Fibroblast of skin of back (primary cell): ENCODE measurements at places on chromosomes 16 and 17.

DNA sequence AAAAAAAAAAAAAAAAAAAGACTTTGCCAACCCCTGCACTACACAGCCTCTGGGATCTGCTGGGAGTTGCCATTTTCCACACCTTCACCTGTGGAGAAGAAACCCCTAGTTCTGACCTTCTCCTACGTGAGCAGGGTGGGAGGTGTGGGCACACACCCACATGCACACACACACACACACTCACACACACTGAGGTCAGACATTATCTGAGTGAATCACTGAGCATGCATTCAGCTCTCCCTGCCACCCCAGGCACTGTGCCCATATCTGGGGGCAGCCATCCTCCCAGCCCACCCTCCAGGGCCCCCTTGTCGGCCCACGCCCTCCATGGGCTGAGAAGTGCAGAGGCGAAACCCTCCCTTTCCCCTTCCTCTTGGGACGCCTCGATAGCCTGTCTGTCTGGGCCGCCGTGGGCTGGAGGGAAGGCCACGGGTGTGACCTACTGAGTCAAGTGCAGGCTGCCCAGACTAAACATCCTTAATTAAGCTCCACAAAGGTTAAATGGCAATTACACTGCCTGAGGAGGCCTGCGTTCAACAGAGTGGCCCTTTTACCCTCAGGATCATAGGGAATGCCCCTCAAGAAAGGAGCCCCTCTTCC lies 143.8 kb downstream of the C16orf95 start:
- DNase-seq = peak; percentile 22

DNA sequence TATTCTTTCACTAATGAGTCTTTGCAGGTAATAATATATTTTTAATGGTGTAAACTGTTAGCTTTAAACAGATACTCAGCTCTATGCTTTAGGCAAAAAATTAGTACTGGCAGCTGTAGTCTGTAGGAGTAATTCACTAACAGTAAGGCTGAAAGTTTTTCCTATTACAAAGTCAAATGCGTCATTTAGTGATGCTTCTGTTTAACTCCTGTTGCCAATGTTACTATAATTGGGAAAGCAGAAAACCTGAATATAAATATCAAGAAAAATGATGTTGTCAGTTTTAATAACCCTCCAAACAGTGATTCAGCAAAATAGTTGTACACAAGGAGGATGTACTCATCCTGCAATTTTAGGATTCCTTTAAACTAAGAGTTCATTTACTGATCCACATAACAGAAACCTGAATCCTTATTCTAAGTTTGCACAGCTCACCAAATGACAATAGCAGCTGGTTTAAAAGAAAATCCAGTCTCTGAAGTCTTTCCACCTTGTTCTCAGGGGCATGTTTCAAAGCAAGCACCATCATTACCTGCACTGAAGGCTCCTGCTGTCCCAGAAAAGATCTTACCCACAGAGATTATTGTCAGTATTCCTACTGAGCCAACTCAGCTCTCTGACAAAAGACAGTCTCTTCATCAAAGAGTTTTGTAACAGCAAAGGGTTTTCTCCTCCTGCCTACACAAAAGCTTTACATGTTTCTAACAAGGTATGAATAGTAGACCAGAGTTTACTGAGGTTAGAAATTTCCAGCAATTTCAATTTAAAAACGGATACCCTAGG lies 4.2 kb downstream of the CDR2 start:
- DNase-seq = peak; percentile 43

DNA sequence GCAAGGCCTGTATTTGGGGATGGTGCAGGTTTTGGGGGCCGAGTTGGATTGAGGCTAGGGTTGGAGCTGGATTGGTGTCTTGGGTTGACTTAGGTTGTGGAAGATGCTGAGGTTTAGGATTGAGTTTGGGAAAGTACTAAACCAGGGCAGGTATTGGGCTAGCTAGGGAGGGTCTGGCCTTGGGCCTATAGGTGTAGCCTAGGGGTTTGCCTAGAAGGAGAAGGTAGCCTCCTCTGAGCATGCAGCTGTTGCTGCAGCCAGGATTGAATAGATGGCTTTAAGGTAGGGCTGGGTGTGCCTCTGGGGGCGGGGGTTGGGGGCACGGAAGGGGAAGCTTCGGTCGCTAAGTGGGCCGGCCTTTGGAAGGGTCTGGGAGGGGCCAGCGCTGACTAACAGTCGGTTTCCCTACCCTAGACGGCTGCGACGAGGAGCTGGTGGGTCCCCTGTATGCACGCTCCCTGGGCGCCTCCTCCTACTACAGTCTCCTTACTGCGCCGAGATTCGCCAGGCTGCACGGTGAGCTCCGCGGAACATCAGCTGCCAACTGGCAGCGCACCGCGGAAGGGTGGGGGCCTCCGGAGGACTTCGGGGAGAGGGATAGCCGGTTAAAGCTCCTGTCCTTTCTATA lies 1.2 kb downstream of the CNTNAP1 start:
- DNase-seq = no peak

DNA sequence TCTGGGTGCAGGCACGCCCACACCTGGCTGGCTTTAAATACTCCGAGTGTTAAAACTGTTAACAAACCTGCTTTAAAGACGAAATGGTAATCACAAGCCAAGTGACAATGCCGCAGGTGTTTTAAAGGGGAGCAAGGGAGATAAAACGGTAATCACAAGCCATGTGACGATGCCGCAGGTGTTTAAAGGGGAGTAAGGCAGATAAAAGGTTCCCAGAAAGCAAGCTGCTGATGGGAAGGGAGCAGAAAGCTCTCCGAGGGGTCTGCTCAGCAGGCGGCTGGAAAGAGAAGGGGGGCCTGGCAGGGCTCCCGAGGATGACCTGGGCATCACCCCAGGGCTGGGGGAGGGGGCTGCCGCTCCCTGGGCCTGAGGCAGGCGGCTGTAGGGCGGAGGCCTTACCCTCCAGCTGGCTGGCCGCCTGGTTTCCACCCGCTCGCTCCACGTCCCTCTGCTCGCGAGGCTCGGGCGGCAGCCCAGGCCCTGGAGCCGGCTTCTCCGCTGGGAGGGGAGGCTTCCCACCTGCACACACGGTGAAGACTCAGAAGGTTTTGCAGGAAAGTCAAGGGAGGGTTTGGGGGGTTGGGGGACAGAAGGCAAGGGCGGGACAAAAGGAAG lies 12.1 kb downstream of the NDUFAF8 start:
- DNase-seq = no peak

- DNase-seq = peak; percentile 58
Observed at GRCh38 chr16:87976665-87977064, 25.4 kb downstream of the BANP start.

GRCh38 chr16:4089251-4089810 lies 26.9 kb downstream of the ADCY9 start:
- DNase-seq = no peak

- DNase-seq = no peak
Observed at GRCh38 chr17:56131431-56131830, 21.8 kb upstream of the ANKFN1 start.

GRCh38 chr16:49959552-49960277 lies 65.3 kb upstream of the CNEP1R1 start:
- no peak for DNase-seq

DNA sequence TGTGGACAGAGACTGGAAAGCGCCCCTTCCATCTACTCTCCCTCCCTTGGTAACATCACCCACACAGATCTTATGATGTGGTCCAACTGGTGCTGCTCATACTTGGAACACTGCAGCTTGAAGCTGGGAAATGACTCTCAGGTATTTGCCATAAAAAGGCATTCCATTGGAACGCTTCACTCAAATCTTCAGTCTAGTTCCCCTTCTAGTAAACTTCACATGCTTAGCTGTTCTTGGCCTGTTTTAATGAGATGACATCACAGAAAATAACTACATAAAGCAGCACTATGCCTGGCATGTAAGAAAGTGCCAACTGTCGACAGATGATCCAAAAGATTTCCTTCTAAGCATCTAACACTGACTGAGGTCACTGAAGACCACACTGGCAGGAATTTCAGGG lies 9.3 kb downstream of the ZNF263 start:
- DNase-seq = no peak

DNA sequence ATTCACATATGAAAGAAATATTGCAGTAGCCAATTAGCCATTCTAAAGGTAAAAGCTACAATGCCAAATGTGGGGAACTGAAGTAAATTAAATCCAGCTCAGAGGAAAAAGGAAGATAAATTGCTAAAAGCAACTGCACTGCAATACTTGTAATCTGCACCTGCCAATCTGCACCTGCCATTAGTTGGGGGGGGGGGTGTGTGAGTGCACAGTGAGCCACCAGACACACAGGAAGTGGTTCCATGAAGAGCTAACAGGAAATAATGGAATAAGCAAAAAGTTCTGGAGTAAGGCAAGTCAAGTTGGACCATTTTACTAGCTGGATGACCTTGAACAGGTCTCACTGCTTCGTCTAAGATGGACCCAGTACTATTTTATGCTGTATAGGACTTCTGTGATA lies 191.8 kb downstream of the PARN start:
- DNase-seq = no peak

DNA sequence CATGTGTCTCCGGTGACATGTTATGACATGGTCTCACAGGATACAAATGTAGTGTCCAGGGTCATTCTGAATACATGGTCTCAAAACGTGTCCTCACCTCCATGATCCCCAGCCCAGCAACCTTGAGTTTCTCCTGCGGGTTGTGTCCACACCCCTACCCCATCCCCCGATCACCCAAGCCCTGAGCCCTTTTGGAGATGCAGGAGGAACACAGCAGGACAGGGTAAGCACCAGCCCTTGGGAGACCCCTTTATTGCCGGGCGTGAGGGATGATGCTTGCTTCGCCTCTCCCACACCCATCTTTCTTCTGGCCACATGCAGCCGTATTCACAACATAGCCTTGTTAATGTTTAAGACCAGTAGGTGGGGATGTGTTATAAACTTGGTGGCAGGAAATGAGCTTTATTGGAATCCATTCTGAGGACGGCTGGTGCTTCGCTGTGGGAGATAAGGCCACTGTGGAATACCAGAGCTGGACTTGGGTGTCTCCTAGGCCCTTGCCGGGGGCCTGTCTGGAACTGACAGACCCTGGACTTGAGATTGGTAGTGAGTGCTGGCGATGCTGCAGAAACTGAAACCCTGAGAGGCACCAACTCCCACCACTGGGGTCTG lies 5.5 kb downstream of the TMEM132E start:
- DNase-seq = peak; percentile 0

GRCh38 chr17:5763595-5764306 lies 179.4 kb upstream of the NLRP1 start:
- DNase-seq = no peak

- no peak for DNase-seq
Observed at GRCh38 chr17:82054351-82055022, 2.8 kb downstream of the GPS1 start.

- DNase-seq = peak; percentile 100
Observed at GRCh38 chr17:31596382-31597323, 205.2 kb downstream of the RAB11FIP4 start.

DNA sequence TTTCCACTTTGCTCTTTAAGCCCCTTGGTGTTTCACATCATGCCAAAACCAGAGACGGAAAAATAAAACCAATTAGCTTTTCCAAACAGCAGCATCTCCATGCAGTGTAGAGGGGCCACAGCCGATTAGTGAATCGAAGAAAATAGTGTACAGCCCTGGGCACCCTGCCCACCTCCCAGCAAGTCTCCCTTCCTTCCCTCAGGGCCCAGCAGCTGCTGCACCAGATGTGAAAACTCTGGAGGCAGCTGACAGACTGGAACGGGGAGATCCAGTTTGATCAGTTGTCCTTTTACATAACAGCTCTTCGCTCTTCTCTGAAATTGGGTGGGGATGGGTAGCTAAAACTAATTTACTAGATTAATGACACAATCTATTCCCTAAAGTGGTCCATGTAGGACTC lies 19.3 kb downstream of the TMEM11 start:
- DNase-seq = no peak

GRCh38 chr16:10981697-10982216 lies 37.4 kb downstream of the CLEC16A start:
- DNase-seq = peak; percentile 9

DNA sequence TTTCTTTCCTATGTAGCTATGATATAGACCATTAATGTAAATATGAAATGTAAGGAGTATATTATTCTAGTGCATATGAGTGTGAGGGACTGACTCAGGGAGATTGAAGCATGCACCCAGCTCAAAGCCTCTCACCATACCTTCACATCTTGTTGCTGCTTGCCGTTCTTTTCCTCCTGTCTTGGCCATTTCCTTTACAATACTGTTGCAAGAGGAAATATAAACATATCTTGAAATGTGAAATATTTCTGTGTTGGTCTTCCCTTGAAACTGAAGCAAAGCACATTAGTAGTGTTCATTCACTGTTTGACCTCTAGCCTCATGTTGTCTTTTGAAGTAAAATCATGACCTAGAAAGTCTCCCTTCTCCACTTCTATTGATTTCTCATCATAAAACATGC lies 46.6 kb downstream of the PHKB start:
- DNase-seq = peak; percentile 12

GRCh38 chr17:76562734-76563148 lies 22.9 kb downstream of the PRCD start:
- peak; percentile 38 for DNase-seq

DNA sequence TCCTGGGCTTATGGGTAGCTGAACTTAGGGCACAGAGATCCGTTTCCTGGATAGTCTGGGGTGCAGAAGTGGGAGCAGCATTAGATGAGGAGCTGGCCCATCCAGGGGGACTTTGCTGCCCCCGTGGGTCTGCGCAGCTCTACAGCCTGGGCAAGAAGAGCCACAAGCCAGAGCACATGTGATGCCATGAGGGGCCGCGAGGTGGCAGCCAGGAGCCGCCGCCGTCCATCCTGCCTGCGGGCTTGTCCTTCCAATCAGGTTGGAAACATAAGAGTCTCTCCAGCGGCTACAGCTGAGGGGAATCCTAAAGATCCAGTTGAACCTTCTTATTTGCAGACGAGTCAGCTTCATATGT lies 21.9 kb downstream of the C1QTNF1 start:
- DNase-seq = peak; percentile 60

DNA sequence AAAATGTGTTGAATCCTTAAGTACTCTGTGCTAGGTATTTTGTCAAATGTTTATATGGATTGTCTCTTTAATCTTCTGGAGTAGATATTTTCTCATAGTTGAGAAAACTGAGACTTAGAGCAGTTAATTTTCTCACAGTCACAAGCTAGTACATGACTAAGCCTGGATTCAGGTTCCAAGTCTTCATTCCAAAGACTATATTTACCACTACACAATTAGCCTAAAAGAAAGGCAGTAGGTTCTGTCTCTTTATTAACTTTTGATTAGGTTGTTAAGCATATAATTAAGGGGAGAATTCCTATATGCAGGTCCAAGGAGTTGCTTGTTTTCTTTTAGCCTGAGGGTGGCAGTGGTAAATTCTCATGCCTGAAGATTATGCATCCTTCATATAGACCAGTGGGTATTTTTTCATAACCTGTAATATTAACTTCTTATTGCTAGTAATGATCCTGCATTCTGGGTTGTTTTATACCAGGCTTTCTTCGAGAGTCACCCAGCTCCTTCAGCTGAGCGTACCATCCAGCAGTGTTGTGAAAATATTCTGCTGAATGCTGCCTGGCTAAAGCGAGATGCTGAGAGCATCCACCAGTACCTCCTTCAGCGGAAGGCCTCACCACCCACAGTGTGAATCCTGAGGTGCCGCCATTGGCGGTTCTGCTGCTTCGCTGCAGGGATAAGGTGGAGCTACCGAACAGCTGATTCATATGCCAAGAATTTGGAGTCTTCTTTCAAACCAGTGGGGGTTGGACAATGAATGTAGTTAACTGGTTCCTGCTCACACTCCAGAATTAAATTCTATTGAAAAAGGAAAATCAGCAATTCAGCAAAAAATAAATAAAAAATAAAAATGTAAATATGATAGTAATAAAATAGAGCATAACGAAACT lies 28.2 kb upstream of the KPNB1 start:
- peak; percentile 94 for DNase-seq

- DNase-seq = no peak
Observed at GRCh38 chr16:47132308-47132707, 11.4 kb downstream of the NETO2 start.

GRCh38 chr17:51739245-51739886 lies 419.1 kb downstream of the CA10 start:
- no peak for DNase-seq

- DNase-seq = no peak
Observed at GRCh38 chr17:42748202-42748907, 3.5 kb upstream of the EZH1 start.
